Stimulated activated CD8-positive, alpha-beta memory T cell treated with anti-CD3 and anti-CD28 coated beads, Interleukin-15, amount 100 ng/mL, for 1 hour (primary cell): ENCODE measurements at places on chromosomes 11 and 22.

- peak; percentile 20 for DNase-seq
Measured at GRCh38 chr11:75508051-75508561, 17.6 kb downstream of the GDPD5 start.

- DNase-seq: no peak
Measured at GRCh38 chr22:22878801-22879674, 8.6 kb upstream of the IGLL5 start.

- no peak for DNase-seq
Measured at GRCh38 chr11:11978792-11979487, 29.5 kb downstream of the DKK3 start.

DNA sequence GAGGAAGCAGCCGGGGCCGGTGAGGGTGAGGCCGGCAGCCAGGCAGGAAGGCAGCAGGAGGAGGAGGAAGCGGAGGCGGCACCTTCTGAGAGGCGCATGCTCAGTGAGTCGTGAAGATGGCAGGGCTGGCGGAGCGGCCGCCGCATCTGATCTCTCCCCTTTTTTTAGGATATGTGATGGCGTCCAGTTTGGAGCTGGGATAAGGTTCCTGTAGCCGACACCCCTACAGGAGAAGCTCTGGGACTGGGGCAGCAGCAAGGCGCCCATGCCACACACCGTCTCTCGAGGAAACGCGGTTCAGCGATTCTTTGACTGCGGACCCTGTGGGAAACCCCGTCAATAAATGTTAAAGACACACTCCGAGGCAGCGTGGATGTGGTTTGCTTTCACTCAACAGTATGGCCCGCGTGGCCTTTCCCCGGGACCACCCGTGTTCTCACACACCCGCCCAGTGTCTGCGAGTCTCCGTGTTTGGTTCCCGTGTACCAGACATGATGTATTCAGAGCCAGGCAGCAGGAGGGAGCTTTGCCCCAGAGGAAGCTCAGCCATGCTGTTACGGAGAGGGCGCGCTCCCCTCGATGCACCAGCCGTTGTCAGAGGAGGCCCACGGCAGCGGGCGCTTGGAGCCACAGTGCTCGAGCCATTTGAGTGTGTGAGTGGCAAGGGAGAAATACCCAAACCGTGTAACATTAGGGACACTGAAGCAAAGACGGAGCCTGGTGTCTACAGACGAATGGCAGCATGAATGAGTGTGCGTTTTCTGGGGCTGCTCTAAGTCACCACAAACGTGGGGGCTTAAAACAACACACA, 27.7 kb upstream of the PARVB start:
- DNase-seq: peak; percentile 34

DNA sequence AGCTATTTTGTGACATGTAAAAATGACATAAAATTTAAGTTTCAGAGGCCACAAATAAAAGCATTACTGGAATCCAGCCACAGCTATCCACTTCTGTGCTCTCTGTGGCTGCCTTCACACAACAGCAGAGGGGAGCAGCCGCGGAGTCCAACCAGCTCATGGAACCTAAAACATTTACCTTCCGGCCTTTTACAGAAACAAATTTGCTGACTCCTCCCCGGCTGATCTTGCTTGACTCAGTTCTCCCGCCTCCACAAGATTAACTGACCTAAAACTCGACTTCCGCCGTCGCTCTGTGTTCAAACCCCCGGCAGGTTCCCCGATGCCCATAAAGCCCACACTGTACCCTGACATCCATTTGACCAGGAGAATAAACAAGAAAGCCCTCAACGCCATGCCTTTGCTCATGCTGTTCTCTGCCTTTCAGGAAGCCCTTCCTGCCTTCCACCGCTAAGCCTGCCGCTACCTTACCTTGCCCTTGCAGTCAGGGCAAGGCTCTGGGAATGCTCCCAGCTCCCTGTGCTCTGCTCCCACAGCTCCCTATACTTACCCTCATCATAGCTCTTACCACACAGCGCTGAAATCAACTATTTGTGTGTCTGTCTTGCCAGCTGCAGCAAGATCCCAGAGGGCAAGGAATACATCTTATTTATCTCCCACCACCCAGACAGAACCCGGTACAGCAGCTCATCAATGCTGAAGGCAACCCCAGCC, 35.4 kb downstream of the MICAL3 start:
- no peak for DNase-seq

GRCh38 chr11:57440744-57441414, 14.0 kb upstream of the SLC43A3 start:
- no peak for DNase-seq

DNA sequence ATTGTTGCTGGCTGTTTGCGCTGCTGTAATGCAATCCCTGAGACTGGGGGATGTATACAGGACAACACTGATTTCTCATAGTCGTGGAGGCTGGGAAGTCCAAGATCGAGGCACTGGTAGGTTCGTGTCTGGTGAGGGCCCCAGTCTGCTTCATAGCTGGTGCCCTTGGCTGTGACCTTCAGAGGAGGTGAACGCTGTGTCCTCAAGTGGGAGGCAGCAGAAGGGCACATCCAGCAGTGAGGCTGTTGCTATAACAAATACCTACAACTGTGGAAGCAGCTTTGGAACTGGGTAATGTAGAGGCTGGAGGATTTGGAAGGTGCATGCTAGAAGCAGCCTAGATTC, 21.3 kb downstream of the KRTAP5-5 start:
- DNase-seq: no peak

GRCh38 chr11:119108146-119108856, 1.2 kb downstream of the C2CD2L start:
- no peak for DNase-seq

GRCh38 chr11:17581036-17581731, 34.1 kb downstream of the OTOG start:
- no peak for DNase-seq

GRCh38 chr11:69511358-69512055, 30.0 kb downstream of the LINC01488 start:
- DNase-seq: no peak

DNA sequence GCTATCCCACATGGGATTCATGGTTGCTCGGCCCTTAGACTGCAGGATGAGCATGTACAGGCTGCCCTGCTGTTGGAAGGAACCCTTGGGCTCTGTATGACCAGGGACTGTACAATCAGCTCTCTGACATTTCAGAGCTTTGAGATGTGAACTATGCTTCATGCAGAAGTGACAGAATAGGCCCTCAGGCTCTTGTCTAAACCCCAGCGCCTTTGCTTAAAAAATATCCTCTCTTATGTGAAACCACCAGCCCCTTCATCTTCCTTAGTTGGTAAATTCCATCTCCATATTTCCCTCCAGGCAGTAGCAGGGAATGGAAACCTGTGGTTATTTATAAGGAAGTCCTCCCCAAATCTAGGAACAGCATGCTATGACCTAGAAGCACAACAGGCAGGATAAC, 78.9 kb upstream of the PLET1 start:
- no peak for DNase-seq

DNA sequence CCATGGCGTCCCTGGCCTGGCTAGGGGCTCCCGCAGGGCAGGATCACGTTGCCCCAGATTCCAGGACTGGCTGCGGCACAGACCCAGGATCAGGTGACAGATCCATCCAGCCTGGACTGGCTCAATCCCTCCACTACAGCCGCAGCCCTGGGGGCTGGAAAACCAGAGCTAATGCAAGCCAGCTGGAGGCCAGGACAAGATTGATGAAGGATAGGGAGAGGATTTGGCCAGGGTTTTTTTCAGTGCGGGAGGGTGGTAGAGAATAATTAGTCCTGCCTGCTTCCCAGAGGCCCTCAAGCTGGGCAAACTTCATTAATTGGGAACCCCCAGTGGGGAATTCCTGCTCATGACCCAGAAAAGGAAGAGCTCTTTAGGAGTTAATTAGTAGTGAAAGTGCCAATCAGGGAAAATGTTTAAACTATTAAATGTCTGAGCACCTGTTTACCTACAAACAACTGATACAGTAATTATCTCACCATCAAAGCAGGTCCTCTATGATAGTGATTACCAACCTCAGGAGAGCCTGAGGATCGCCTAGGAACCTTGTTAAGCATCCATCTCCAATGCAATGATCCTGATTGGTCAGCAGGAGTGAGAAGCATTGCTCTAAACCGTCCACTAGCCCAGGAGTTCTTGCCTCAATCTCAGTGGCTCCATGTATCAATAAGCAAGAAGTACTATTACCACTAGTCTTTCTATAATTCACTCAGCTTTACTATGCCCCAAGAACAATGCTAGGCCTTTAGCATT, 33.0 kb upstream of the MYOD1 start:
- no peak for DNase-seq

- DNase-seq: no peak
Measured at GRCh38 chr22:21915624-21916308, 36.9 kb downstream of the PPM1F start.
